ENCODE measurements at places on chromosomes 6 and 20. TPM values are rescaled to one million over a fixed set of nuclear protein-coding genes. Genes with fewer than 3 reads are reported as not detected.

GINS1 gene
- total RNA-seq: 20.9 TPM

MYBL2 gene
- total RNA-seq: 41.4 TPM

SPAG4 gene
- total RNA-seq: 52.4 TPM

SERINC1 gene
- 47.7 TPM for total RNA-seq

GJE1 gene
- not detected for total RNA-seq

SHLD1 gene
- 12.9 TPM for total RNA-seq

SMLR1 gene
- not detected for total RNA-seq

SLC22A1 gene
- 3.7 TPM for total RNA-seq

PGC gene
- total RNA-seq: not detected

CPXM1 gene
- 0.69 TPM for total RNA-seq

THBD gene
- not detected for total RNA-seq

STMND1 gene
- 0.37 TPM for total RNA-seq

TREM2 gene
- not detected for total RNA-seq

DNA sequence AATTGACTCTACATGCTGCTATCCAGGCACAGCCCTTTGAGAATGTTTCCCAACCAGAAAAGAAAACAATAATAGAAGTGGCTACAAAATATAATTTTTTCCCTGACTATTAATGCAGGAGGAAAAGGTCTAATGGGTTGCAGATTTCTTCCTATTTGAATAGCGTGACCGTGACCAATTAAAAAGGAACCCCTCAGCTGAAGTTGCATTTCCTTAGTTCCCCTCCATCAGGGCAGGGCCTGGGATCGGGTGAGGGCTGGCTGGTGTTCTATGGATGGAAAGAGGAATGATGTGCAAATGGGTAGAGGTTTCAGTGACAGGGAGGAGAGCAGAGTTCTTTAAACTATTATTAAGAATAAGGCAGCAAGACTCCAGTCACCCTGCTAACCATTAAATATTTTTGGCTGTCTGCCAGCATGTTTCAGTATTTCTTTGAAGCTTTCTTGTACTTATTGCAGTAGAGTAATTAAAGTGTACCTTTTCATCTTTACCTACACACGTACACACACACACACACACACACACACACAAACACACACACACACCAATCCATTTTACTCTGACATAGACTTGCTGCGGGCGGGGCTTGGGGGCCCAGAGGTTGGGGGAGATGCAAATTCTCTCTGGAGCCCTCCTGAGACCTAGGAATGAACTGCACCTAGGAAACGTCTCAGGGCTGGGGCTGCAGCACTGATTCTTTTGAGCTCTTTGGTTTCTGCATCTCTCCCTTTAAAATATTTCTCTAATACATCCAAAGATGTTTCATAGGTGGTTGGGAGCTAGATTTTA is 154.8 kb upstream of the SLC35B3 start:
- H3K4me3 ChIP-seq: no peak overlapping the region
- no peak for ATAC-seq
- no peak overlapping the region for H3K27ac ChIP-seq
- H3K4me1 ChIP-seq: no peaks in the 10 kb centered on the region
- H3K36me3 ChIP-seq: no peaks in the 10 kb centered on the region

- H3K27me3 ChIP-seq: no peaks in the 10 kb centered on the region
- peaks cover 6% of the 10 kb centered on the region for H3K4me1 ChIP-seq
- H3K4me3 ChIP-seq: no peak overlapping the region
- peaks cover 7% of the 10 kb centered on the region for H3K36me3 ChIP-seq
- no peak overlapping the region for H3K27ac ChIP-seq
- ATAC-seq: no peak
Observed at GRCh38 chr20:8808202-8808535, 260.7 kb upstream of the PLCB4 start.

DNA sequence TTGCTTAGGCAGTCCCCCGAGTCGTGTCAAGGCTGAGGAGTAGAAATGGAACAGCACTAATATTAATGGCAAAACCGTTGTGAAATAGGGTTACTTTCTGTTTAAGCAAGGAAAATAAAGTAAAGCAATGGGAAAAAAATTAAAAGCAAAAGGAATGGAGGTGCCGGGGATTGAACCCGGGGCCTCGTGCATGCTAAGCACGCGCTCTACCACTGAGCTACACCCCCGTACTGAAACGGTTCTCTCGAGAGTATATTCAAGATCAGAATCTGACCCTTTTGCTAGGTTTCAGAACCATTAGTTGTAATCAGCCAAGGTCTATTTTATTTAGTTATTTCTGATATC is 85.5 kb downstream of the TRIM27 start:
- H3K36me3 ChIP-seq: peaks cover 17% of the 10 kb centered on the region
- peak; percentile 68 for ATAC-seq
- peaks cover 16% of the 10 kb centered on the region for H3K4me1 ChIP-seq
- H3K4me3 ChIP-seq: peak overlapping the region; percentile 94

GRCh38 chr6:74741646-74742045 is 464.2 kb downstream of the COL12A1 start:
- ATAC-seq: no peak
- no peaks in the 10 kb centered on the region for H3K27me3 ChIP-seq
- H3K4me1 ChIP-seq: no peaks in the 10 kb centered on the region
- no peak overlapping the region for H3K27ac ChIP-seq

- H3K27ac ChIP-seq: no peak overlapping the region
- H3K4me1 ChIP-seq: no peaks in the 10 kb centered on the region
- no peak overlapping the region for H3K4me3 ChIP-seq
- peaks cover 46% of the 10 kb centered on the region for H3K36me3 ChIP-seq
Observed at GRCh38 chr20:33765099-33765498, 33.3 kb downstream of the ZNF341 start.

GRCh38 chr6:123625696-123626095 is 11.1 kb downstream of the TRDN start:
- H3K4me3 ChIP-seq: no peak overlapping the region
- H3K36me3 ChIP-seq: no peaks in the 10 kb centered on the region
- ATAC-seq: no peak
- H3K4me1 ChIP-seq: no peaks in the 10 kb centered on the region

DNA sequence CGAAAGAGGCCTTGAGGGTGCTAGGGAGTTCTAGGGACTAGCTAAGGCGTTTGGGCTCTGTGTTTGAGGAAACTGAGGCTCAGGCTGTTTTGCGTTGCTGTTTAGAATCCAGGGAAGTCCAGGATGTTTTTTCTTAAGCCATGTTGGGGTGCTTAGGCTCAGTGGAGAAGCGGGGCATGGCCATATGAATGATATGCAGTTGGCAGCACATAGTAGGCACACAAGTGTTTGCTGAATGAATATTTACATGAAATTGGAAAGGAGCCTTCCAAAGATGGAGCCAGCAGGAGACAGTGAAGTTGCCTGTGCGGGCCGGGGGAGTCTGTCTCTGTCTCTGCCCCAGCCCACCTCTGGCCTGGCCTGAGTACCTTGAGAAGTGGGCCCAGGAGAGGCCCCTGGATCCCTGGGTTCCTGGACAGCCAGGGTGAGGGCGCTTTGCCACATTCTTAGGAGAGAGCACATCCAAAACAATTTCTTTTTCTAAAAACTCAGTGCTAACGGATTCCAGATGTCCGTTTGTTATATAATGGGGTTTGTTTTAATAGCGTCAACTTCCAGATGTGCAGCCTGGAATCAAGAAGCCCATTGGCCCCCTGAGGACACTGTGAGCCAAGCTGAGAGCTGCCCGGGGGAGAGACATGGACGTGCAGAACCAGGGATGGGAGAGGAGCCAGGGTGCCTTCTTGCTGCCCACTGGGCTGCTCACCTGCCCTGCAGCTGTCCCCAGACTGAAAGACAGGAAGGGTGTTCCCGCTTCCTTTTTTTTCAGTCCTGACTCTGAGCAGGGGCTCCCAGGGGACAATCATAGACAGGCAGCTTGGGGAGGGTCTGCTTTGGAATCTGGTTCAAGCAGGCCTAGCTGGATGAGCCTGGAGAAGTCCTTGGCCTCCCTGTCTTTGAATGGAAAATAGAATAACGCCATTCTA is 20.1 kb upstream of the EMILIN3 start:
- H3K4me3 ChIP-seq: no peak overlapping the region
- peaks cover 4% of the 10 kb centered on the region for H3K27me3 ChIP-seq
- no peak for ATAC-seq
- H3K4me1 ChIP-seq: no peaks in the 10 kb centered on the region

- H3K27me3 ChIP-seq: no peaks in the 10 kb centered on the region
- no peak overlapping the region for H3K27ac ChIP-seq
- H3K36me3 ChIP-seq: peaks cover 16% of the 10 kb centered on the region
- H3K4me3 ChIP-seq: no peak overlapping the region
- no peaks in the 10 kb centered on the region for H3K4me1 ChIP-seq
Observed at GRCh38 chr6:84182001-84182400, 45.4 kb downstream of the CEP162 start.

- ATAC-seq: no peak
- no peak overlapping the region for H3K27ac ChIP-seq
- no peaks in the 10 kb centered on the region for H3K4me1 ChIP-seq
- no peaks in the 10 kb centered on the region for H3K36me3 ChIP-seq
- peaks cover 5% of the 10 kb centered on the region for H3K27me3 ChIP-seq
- H3K4me3 ChIP-seq: no peak overlapping the region
Observed at GRCh38 chr6:162778603-162779002, 50.8 kb downstream of the PACRG start.

DNA sequence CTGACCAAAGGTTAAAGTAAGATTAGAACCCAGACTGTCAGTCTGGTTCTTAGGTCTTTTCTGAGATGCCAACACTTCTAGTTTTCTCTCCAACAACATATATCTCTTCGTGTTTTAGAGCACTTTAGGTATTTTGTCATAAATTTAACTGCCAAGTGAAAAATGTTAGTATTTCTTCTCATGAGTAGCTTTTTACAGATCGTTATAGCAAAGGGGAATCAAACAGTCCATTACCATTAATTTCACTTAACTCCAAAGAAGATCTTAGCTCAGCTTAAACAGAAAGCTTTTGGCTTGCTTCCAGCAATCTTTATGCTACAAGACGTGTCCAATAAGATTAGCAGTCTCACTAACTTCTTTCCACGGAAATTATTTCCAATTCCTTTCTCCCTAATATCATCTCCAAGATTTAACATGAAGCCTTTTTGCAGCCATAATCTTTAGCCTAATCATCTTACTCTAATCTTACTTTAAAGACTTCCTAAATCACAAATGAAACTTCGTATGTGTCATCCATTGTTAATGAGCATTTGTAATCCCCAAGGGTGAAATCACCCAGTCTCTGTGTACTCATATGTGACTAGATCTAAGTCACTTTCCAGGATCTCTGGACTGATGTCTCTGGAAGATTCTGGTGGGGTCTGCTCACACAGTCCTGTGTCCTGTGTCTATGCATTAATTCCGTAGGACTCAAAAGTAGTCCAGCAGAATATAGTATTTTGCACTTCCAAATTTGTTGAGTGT is 38.7 kb downstream of the MOXD1 start:
- peak; percentile 54 for ATAC-seq
- no peak overlapping the region for H3K4me3 ChIP-seq
- H3K4me1 ChIP-seq: peaks cover 11% of the 10 kb centered on the region
- H3K27me3 ChIP-seq: peaks cover 22% of the 10 kb centered on the region
- H3K27ac ChIP-seq: no peak overlapping the region

DNA sequence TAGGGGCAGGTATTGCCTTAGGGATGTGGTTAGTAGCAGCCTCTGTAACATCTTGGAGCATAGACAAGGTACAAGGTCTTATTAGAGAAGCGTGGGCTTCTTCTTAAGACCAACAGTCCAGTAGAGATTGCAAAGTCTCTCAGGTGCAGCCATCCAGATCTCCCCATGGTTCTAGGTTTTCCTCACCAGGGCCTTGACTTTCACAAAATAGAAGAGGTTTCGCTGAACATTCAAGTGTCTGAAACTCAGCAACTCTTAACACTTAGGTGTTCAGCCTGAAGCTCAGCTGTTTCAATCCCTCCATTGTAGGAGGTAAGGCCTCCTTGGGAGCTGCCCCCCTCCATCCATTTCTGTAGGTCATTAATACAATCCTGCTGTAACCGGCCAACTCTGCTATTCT is 44.4 kb downstream of the GOPC start:
- H3K4me3 ChIP-seq: no peak overlapping the region
- no peak for ATAC-seq
- no peaks in the 10 kb centered on the region for H3K4me1 ChIP-seq

- peaks cover 46% of the 10 kb centered on the region for H3K27me3 ChIP-seq
- no peak overlapping the region for H3K4me3 ChIP-seq
- ATAC-seq: no peak
- H3K27ac ChIP-seq: no peak overlapping the region
- no peaks in the 10 kb centered on the region for H3K36me3 ChIP-seq
Observed at GRCh38 chr6:44285552-44286284, 15.5 kb downstream of the TMEM151B start.

- peak overlapping the region; percentile 4 for H3K4me3 ChIP-seq
- no peak for ATAC-seq
- no peak overlapping the region for H3K27ac ChIP-seq
- peaks cover 68% of the 10 kb centered on the region for H3K4me1 ChIP-seq
- H3K36me3 ChIP-seq: peaks cover 81% of the 10 kb centered on the region
- no peaks in the 10 kb centered on the region for H3K27me3 ChIP-seq
Observed at GRCh38 chr20:2109425-2110210, 8.0 kb downstream of the STK35 start.

- no peak overlapping the region for H3K4me3 ChIP-seq
- no peaks in the 10 kb centered on the region for H3K27me3 ChIP-seq
Observed at GRCh38 chr6:115712291-115712961, 348.3 kb downstream of the FRK start.

DNA sequence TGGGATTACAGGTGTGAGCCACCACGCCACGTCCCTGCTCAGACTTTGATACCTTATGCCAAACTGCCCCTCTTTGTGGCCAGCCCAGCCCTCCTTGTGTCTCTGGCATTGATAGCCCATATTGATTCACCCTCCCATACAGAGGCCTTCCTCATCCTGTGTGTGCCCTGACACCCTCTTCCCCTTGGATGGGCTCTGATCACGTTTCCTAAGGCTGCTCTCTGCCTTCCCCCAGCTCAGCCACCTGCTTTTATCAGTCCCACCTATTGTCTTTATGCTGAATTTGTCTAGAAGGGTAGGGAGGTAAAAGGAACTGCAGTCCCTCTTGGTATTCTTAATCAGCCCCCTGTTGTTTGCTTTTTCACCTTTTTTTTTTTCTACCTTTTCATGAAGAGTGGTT is 95.9 kb downstream of the CDKAL1 start:
- H3K4me3 ChIP-seq: no peak overlapping the region
- no peak overlapping the region for H3K27ac ChIP-seq
- H3K36me3 ChIP-seq: no peaks in the 10 kb centered on the region
- H3K27me3 ChIP-seq: no peaks in the 10 kb centered on the region

DNA sequence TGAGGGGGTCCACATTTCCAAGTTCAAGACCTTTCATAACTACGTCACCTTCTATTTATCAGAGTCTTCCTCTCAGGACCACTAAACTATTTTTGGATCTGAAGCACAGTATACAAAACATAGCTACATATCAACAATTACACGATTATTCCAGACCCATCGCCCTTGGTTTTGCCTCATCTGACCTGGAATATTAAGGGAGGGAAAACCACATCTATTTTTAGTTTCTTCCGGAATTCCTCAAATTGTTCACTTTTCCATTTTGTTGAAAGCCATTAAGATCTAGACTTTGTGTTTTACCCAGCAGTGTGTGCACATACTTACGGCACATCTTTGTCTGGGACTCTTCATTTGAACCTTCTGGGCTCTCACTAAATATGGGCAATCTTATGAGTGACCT is 12.0 kb upstream of the ADGRF5 start:
- H3K4me1 ChIP-seq: no peaks in the 10 kb centered on the region
- no peaks in the 10 kb centered on the region for H3K36me3 ChIP-seq
- no peak for ATAC-seq
- peaks cover 5% of the 10 kb centered on the region for H3K27me3 ChIP-seq
- no peak overlapping the region for H3K27ac ChIP-seq
- H3K4me3 ChIP-seq: no peak overlapping the region

GRCh38 chr6:47655719-47656595 is 42.4 kb upstream of the ADGRF4 start:
- no peak overlapping the region for H3K4me3 ChIP-seq
- H3K36me3 ChIP-seq: no peaks in the 10 kb centered on the region
- H3K4me1 ChIP-seq: no peaks in the 10 kb centered on the region
- H3K27ac ChIP-seq: no peak overlapping the region
- no peaks in the 10 kb centered on the region for H3K27me3 ChIP-seq

GRCh38 chr6:168088161-168089053 is 9.4 kb upstream of the FRMD1 start:
- no peaks in the 10 kb centered on the region for H3K4me1 ChIP-seq
- H3K36me3 ChIP-seq: no peaks in the 10 kb centered on the region
- H3K27ac ChIP-seq: no peak overlapping the region
- no peaks in the 10 kb centered on the region for H3K27me3 ChIP-seq

Data from activated T-helper 17 cell treated with anti-CD3 and anti-CD28 coated beads, Interleukin-2, amount 50 U/mL, for 72 hours (primary cell).